ENCODE measurements at places on chromosomes 13 and 19.

DNA sequence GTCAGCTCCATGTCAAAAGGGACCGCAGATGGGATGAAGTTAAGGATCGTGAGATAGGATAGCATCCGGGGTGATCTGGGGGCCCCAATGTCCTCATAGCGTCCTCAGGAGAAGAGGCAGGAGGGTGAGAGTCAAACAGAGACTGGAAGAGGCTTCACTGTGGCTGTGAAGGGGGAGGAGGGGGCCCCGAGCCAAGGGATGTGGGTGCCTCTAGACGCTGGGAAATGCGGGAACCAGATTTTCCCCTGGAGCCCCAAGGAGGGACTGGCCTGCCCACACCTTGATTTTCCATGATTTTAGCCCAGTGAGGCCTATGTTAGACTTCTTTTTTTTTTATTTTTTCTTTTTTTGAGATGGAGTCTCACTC is 61.2 kb downstream of the GNG7 start:
- DNase-seq, result no peak

DNA sequence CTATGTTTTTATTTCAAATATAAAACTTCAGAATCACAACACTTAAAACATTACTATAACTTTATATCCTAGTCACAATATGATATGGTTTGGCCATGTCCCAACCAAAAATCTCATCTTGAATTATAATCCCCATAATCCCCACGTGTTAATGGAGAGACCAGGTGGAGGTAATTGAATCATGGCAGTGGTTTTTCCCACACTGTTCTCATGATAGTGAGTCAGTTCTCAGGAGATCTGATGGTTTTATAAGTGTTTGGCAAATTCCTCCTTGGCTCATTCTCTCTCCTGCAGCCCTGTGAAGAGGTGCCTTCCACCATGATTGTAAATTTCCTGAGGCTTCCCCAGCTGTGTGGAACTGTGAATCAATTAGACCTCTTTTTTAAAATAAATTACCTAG is 307.6 kb downstream of the SPRY2 start:
- no peak for DNase-seq

DNA sequence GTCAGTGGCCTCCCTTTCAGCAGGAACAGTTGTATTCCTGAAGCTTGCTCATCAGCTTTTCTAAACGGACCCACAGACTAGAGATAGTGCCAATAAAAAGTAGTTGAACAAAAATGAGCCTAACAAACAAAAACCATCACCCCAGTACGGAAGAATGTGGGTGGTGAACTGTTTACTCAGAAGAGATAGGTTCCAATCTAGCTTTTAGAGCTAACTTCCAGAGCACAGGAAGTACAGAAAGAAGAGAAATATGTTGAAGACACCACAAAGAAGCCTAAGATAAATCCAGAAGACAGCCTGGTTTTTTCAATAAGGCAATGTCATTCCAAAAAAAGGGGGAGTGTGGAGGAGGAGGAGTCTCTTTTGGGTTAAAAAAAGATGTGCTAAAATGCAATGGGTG is 2.8 kb upstream of the LMO7 start:
- DNase-seq, result no peak

DNA sequence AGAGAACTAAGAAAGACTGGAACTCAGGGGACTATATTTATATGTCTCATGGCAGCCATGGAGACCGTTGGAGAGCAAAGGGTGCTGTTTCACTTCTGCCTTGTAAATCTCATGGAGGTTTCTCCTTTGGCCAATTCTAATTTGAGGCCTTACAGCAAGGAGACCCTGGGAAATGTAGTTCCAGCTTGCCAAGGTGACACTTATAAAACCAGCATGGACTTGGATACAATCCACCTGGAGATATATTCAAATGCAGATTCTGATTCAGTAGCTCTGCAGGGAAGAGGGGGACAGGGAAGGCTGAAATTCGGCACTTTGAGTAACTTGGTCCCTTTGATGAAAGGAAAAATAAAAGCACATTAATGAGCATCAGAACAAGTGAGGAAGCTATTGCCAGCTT is 90.0 kb downstream of the OXGR1 start:
- DNase-seq, result no peak

GRCh38 chr19:30870876-30871275 is 478.4 kb downstream of the TSHZ3 start:
- DNase-seq, result no peak

DNA sequence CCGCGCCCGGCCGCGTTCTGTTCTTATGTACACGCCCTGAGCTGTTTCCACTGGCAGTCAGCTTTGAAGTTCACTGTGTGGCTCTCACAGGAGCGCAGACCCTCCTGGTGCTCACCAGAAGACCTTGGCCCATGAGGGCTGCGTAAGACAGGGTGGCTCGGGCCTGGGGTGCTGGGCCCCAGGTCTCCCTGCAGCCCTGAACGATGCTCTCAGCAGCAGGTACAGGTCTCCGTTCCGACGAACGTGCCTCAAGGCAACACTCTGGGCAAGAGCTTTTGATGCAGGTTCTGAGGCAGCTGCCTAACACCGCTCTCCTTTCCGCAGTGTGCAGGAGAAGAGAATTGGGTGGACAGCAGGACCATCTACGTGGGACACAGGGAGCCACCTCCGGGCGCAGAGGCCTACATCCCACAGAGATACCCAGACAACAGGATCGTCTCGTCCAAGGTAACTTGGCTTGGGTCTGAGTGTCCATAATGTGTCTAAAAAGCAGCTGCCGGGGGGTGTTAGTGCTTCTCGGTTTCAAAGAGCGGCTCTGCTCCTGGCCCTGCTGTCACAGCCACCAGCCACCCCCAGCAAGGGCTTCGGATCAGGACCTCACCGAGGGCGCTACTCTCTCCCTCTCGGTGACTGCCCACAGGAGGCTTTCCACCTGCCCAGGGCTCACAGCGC is 95.1 kb downstream of the ATP11A start:
- DNase-seq, result no peak

GRCh38 chr13:23560571-23561089 is 9.6 kb upstream of the TNFRSF19 start:
- no peak for DNase-seq

DNA sequence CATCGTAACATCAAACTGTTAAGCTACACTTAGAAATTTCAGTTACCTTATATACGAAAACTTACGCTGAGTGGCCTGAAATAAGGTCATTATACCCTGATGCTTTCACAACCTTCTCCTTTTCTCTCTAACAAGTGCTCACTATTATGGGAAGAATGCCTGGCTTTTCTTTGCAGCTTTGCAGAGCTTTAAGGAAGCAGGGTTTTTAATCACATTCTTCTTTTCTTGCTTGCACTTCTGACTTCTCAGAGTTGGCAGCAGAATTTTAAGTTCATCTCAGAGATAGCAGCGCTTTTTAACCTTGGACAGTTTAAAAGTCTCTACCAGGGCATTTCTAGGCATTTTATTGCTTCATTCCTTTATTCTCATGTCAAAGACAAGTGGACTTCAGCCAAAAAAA is 285.1 kb downstream of the SPRY2 start:
- no peak for DNase-seq
